Inflammatory macrophage treated with lipopolysaccharide for 1 hour (primary cell): ENCODE measurements at places on chromosomes 7 and 10.

DNA sequence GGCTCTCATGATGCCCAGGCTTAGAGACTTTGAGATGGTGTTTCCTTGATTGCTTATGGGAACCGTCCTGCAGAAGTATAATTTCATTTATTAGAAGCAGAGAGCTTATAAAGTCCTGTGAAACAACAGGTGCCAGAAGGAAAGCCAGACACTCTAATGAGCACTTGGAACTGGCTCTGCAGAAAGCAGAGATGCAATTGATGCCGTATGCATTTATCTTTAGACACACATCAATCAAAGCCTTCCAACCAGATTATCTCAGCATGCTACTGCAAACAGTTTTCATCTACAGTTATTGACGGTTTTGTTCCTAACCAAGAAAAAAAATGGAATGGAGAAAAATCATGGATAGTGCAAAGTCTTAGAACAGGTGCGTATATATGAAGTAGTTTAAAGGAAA lies 371.7 kb upstream of the PRKCQ start:
- no peak for DNase-seq

- no peak for DNase-seq
Observed at GRCh38 chr10:63478564-63478963, 12.8 kb upstream of the JMJD1C start.

GRCh38 chr10:60914690-60915141 lies 29.3 kb downstream of the RHOBTB1 start:
- no peak for DNase-seq

- no peak for DNase-seq
Observed at GRCh38 chr10:103736044-103736443, 119.3 kb downstream of the SH3PXD2A start.

- DNase-seq: no peak
Observed at GRCh38 chr7:96546426-96546825, 163.2 kb downstream of the SEM1 start.

- no peak for DNase-seq
Observed at GRCh38 chr10:122290833-122291532, 19.9 kb downstream of the BTBD16 start.

DNA sequence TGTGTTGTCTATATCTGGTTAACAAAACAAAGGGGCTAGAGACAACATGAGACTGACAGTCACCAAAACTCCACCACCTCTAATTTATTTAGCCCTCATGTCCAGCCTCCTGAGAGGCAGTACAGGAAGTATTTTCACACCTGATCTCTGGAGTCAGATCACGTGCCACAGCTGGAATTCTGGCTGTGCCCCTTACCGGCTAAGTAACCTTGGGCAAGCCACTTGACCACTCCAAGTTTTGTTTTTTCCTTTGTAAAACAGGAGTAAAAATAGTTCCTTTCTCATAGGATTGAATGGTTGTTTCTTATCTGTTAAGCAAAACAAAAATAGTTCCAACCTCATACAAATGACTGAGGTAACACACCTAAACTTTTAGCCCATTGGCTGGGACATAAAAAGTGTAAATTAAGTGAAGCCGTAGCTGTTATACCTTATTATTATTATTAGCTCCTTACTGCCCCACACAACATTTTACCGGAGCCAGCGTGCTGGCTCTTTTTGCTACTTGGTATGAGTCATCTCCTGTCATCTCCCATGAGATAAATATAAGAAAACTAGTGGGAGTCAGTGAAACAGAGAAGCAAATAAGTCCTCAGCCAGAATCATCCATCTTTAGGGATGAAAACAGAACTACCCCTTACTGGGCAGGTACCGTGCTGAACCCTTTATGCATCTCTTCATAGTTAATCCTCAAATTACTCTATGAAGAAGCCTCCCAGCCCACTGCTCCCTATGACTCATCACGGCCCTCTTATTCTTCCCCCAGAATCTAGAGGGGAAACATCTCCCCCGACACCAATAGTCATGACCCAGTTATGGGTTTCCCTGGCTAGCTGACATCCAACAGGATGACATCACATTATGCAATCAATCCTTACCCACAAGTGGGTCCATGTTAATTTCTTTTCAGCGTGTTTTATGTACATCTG lies 44.9 kb downstream of the PPP1R3C start:
- no peak for DNase-seq
